ENCODE measurements at places on chromosomes 1 and 21.

DNA sequence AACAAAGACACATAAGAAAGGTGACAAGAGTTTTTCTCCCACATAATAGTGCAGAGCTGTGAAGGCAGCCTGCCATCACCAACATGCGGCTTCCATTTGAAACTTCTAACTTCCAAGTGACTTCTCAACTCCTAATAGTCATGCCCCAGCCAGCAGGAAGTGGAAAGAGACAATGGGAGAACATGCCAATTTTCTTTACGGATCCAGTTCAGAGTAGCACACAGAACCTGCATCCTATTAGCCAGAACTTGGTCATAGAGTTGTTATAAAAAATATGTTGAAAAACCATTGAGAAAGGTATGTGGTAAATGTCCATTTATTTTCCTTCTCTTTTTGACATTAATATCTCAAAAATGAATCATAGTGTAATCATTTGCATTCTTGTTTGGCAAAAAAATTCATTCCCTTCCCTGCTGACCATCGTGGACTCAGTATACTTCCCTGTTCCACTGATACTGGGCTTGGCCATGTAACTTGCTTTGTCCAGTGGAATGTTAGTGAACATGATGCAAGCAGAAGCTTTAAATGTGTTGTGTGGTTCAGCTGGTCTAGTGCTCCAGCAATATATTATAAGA lies 197.4 kb downstream of the SEC16B start:
- peak; percentile 4 for DNase-seq

DNA sequence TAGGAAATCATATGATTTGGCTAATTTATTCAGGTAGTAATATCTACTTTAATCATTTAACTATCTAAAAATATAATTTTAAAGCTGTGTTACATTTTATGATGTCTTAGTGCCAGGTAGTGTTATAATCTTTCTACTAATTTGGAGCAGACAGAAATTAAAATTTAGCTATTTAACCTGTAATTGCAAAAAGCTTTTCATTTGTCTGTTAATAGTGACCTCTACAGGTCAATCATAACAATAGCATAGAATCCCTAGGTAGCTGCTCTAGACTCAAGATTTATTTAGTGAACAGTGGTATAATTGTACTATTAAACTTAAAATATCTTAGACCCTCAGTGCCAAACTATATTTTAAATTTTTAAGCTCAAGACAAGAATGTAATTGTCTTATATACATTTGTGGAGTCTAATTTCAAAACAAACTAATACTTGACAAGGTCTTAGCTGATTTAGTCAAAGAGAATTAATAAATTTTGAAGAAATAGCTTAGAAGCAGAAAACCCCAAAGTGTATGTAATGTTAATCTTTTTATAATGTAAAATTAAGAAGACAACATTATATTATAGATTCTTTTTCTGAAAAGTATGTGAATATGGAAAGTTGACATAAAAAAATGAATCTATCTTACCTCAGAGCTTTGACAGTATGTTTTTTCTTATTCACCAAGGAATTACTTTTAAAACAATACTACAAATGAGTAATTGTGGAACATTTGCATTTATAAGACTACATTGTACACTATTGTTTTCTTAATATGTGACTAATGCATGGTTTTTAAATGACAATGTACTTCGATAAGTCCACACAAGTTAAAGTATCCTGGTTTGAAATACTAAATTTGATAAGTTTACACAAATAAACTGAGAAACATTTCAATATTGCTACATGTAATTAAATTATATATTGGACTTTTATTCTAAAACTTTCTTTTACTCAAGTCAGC lies 64.1 kb upstream of the RNPC3 start:
- DNase-seq, result peak; percentile 67

- peak; percentile 68 for DNase-seq
Measured at GRCh38 chr1:111565079-111565478, 54.5 kb upstream of the RAP1A start.

DNA sequence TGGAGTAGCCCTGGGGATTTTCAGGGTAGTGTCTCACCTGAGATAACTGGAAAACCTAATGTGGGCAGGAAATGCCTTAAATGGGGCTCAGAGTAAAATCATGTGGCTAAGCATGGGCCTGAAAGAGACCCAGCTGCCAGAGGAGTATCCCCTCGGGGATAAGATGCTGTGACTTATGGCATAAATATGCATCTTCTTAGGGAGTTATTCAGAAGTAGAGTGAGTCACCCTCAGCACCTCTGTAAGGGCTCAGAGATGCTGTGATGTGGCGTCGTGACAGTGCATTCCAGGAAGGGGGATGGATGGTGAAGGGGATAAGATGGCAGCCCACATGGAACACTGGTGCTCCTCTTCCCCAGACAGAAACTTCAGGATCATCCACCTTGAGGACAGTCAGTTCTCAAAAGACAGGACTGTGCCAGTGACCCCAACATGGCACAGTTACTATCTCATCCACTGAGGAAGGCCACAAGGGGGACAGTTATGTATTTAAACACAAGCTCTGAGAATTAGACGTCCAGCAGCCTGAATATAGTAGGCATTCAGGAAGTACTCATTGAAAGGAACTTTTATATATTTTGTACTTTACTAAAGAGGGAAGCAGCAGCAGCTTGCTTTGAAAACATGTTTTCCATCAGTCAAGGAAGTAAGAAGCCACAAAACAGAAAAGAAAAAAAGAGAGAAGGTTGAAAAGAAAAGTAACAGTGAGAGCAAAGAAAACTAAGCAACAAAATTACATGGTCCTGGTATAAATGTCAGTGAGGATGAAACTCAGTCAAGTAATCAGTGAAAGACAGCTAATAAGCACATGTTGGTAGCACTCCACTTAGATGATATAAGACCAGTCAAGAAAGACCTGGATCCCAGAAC lies 8.3 kb downstream of the IL24 start:
- peak; percentile 72 for DNase-seq

GRCh38 chr21:37671381-37671780 lies 244.9 kb downstream of the KCNJ6 start:
- no peak for DNase-seq

DNA sequence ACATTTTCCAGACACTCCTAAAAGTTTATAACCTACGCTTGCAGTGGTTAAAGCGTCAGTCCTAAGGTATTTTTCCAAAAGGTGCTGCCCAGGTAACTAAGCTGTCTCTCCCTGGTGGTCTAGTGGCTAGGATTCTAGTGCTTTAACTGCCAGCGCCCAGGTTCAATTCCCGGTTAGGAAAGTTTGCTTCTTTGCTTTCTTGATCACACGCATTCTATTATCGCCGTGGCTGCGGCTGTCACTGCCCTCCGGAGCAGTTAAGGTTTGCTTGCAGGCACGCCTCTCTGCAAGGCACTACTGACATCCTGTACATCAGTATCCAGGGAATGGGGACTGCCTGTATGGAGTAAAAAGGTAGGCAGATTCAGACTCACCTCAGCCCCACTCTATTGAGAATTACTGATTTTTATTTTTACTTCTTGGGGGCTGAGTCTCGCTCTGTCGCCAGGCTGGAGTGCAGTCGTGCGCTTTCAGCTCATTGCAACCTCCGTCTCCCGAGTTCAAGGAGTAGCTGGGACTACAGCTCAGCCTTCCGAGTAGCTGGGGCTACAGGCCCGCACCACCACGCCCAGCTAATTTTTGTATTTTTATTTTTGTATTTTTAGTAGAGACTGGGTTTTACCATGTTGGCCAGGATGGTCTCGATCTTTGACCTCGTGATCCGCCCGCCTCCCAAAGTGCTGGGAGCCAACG lies 53.2 kb upstream of the CFAP126 start:
- DNase-seq, result no peak

DNA sequence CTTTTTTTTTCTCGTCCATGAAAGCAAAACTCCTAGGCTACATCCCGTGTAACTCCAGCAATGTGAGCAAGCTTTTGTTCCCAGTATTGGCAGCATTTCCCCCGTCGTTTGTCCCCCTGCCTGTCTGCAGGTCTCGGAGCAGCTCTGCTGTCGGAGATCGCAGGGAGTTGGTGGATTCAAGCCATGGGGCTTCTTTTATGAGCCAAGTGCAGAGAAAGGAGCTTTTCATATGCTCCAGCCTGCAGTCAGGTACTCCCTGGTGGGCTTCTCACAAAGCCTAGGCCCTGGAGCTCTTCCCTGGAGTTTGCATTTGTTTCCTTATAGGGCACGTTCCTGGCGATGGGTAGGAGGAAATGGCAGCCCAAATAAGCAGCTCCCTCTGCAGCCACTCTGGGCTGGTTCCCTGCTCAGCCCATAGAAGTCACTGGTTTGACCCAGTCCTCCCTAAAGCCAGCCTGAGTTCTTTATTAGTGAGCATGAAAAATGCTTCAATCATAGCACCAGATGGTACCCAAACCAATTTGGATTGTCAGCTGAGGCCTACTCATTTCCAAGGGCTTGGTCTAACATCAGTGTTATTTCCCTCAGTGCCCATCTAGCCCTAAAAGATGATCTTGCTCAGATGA lies 78.3 kb downstream of the NUF2 start:
- DNase-seq, result no peak

- no peak for DNase-seq
Measured at GRCh38 chr1:161951646-161952045, 72.0 kb downstream of the OLFML2B start.

- peak; percentile 20 for DNase-seq
Measured at GRCh38 chr1:209433649-209434031, 149.9 kb upstream of the CAMK1G start.

DNA sequence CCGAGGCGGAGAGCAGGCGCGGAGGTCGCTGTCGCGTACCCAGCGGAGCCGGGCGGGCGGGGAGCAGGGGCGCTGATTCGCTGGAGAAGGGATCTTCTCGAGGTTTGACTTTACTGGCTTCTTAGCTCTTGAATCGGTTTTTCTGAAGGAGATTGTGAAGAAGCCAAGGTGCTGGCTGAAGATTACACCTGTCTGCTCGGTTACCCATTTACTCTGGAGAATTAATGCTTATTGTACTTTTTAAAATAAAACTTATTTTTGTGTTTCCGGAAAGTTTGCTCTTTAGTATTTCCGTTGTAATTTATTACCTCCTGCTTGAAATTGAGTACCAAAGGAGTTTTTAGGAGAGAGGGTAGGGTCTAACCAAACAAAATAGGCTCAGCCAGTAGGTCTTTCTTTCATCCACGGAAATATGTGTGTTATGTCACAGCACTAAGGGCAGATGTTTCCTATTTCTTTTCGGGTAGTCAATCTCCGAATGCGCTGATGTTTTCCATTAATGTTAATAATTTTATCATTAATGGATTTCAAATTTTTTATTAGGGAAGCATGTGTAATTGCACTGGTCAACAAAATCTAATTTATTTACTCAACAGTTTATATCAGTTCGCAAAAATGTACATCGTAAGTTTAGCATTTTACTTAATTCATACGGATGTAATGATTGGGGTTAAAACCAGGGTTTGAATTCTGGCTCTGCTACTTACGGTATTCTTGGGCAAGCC lies 510 bp upstream of the GNG5 start:
- no peak for DNase-seq

DNA sequence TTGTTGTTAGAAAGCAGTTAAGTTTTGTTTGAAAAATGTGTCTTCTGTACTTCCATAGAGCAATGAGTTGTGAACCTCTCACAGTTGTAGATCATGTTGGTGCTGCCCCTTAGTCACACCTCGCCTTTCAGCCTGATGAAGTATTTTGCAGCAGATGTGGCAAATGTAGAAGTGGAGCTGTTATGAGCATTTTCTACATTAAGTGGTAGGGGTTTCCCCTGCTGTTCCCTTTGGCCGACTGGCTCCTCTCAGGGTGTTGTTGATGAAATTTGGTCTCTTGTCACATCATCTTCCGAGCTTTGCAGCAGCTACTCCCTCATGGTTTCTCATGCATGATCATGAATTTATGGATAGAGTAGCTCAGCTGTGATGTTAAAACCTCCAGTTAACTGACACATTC lies 33.6 kb upstream of the DENND1B start:
- no peak for DNase-seq
